ENCODE measurements at places on chromosomes 1 and 21.

- DNase-seq, result no peak
Measured at GRCh38 chr1:27869719-27870085, 2.6 kb upstream of the THEMIS2 start.

DNA sequence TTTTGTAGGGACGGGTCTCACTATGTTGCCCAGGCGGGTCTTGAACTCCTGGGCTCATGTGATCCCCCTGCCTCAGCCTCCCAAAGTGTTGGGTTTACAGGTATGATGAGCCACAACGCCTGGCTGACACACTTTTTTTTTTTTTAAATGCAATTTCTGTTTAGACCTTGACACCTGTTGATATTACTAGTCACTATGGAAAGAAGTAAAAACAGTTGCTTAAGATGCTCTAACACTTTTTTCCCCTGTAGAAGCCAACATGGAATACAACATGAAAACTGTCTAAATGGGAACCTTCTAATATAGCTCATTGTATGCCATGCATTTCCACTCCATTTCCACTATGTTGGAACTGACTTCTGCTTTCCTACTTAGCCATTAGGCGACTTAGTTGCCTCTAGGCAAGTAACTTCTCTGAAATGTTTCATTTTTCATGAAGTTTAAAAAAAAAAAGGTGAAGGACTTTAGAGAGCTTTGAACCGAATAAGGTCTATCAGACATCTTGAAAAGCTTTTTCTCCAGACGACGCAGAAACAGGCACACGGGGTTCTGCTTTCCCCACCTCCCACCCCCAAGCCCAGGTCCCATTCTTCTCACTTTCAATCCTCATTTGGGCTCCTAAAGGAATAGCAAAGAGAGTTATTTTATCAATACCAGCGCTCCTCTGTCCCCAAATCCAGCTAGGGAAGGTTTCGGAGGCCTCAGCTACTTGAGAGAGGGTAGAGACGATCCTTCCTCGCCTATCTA is 648 bp upstream of the DR1 start:
- DNase-seq, result no peak

- DNase-seq, result no peak
Measured at GRCh38 chr21:35113064-35113463, 64.0 kb upstream of the RUNX1 start.

DNA sequence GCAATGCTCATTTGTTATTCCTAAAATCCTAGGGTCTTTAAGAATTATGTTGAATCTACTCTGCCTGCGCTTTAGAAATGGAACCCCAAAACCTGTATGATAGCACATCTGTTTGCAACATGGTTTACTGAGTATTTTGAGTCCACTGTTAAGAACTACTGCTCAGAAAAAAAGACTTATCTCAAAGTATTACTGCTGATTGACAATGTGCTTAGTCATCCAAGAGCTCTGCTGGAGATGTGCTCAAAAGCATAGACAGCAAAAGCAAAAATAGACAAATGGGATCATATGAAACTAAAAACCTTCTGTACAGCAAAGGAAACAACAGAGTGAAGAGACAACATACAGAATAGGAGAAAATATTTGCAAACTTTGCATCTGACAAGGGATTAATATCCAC is 107.0 kb downstream of the CTH start:
- DNase-seq, result no peak

GRCh38 chr1:30872948-30873263 is 35.7 kb downstream of the SDC3 start:
- DNase-seq, result no peak

DNA sequence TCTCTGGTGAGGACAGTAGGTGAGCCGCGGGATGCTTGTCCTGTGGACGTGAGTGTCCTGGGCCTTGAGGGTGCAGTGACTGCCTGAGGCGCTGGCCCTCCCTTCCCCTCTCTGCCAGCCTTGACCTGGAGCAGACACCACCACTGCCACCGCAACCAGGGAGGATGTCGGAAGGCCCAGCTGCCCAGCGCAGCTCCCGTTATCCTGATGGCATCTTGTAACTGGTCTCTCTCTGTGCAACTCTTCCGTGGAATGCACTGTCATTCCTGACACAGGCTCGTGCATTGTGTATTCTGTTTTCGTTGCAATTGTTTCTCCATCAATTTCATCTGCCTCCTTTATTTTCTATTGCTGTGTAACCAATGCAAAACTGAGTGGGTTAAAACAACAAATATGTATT is 118.2 kb downstream of the PCBP3 start:
- DNase-seq, result no peak

DNA sequence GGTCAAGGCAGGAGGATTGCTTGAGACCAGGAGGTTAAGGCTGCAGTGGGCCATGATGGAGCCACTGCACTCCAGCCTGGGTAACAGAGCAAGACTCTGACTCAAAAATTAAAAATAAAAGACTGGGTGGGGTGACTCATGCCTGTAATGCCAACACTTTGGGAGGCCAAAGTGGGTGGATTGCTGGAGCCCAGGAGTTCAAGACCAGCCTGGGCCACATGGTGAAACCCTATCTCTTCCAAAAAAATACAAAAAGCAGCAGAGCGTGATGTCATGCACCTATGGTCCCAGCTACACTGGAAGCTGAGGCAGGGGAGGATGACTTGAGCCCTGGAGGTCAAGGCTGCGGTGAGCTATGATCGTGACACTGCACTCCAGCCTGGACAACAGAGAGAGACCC is 44.4 kb upstream of the COX20 start:
- no peak for DNase-seq

- DNase-seq, result no peak
Measured at GRCh38 chr1:186948535-186948934, 119.8 kb downstream of the PLA2G4A start.

DNA sequence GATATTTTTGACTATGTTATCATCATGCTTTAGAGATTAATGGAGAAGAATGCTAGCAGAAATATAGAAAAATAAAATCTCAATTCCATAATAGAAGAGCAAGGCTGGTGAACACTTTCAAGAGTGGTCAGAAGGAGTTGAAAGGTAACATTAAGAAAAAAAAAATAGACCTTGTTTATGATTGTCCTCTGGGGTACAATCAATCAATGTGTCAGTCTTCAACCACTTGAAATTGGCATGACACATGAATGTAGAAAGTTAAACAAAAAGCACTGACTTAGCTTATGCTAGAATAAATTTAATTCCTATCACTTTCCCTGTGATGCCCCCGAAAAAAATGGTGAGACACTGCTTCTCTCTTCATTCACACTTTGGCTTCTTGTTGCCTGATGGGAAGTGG is 750.3 kb upstream of the ADGRL2 start:
- no peak for DNase-seq

DNA sequence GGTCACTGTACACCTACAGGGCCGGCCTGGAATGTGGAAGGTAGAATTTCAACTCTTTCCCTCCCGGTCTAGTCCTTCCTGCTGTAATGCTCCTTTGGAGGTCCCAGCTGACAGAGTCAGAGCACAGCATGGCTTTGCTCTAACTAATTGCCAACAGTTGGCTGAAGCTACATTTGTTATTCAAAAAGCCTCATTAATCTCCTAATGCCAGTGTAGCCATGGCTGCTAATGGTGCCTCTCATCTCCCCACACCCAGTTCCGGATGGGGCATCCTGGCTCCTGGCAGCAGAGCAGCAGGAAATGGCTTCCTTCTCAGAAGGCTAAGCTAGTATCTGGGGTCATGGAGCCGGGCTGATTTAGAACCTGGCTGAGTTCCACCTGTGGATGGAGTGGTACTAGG is 18.7 kb upstream of the CAMK1G start:
- no peak for DNase-seq

DNA sequence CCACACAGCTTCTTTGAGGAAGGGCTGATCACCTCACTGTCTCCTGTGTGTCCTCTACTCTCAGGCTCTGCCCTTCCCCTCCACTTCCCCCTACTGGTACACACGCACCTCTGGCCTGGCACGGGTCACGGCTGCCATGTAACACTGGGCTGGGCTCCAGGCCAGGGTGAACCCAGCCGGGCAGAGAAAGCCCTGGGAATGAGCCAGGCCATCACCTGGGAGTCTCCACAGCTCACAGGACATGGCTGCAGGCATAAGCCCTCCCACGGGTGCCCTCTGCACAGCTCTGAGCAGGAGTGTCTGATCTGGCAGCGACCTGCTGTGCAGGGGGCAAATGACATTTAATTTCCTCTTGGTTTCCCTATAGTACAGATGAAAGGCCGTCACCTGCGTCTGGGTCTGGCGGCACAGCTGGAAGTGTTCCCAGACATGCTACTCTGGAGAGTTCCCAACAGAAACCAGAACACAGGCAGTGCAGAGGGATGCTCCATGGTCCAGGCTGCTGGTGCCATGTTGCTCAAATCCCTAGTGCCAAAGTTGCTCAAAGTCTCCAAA is 61.2 kb downstream of the ERI3 start:
- no peak for DNase-seq

GRCh38 chr1:245126530-245126929 is 28.3 kb upstream of the KIF26B start:
- no peak for DNase-seq

DNA sequence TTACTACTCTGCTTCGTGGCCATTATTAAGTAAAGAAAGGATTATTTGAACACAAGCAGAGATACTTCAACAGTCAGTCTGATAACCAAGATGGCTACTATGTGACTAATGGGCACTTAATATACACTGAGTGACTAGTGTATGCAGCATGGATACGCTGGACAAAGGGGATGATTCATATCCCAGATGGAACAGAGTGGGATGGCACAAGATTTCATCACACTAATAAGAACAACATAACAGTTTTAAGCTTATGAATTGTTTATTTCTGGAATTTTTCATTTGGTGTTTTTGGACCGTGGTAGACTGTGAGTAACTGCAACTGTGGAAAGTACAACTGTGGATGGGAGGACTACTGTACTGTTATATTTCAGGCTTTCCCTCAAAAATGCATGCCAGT is 9.4 kb downstream of the ZCCHC17 start:
- no peak for DNase-seq

DNA sequence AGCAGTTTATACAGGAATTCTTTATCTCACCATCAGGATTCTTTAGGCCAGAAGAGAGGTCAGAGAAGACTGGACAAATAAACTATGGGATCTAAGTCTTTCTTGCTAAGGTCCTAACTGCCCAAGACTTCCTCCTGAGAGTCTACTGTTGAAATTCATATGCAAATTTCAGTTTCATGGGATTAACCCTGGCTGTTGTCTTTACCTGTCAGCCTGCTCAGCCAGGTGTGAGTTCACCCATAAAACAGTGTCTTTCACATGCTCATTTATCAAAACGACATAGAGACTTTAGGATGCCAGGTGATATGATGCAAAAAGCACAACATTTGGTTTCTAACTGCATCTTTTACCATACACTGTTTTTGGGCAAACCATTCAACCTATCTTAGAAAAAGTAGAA is 211.0 kb downstream of the PDE4B start:
- no peak for DNase-seq

- no peak for DNase-seq
Measured at GRCh38 chr1:220791285-220791684, 4.6 kb downstream of the MTARC1 start.

DNA sequence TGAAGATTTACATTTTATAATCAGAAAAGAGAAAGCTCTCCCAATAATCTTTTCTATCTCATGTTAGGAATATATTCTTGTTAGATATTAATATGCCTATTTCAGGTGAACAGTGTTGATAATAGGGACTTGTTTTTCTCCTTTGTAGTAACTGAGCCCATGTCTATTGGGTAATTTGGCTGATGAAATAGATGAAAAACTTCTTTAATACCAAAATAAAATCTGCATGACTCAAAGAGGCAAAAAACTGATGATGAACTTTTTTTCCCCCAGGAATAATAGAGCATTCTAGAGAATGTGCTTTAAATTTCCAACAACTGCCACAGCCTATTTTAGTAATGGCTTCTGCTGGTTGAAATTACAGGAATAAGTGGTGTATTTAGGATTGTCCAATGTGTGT is 178.9 kb upstream of the GREM2 start:
- DNase-seq, result no peak

- no peak for DNase-seq
Measured at GRCh38 chr21:39153842-39154241, 29.4 kb downstream of the PSMG1 start.

GRCh38 chr1:236636017-236636416 is 31.7 kb upstream of the HEATR1 start:
- DNase-seq, result no peak

GRCh38 chr1:30008998-30009657 is 714.3 kb downstream of the MATN1 start:
- no peak for DNase-seq

DNA sequence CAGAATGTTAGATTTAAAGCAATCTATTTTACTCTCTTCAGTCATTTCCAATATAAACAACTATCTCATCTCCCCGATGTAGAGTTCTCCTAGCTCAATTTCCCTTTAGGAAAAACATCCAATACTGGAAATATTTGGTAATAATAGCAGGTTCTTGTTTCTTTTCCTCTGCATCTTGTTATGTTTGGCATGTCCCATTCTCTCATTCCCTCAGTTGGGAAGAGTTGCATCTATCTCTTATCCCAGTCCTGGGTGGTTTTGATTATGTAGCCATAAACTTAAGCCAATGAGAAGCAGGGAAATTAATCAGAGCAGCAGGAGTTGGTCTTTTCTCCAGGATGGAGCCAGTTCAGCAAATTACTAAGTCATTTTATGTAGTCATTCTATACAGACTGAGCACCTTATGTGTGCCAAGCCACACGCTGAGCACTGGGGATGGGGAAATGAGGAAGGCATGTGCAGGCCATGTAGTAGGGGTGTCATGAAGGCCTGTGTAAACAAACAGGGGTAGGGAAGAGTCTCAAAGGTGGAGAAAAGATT is 418.2 kb upstream of the NFIA start:
- no peak for DNase-seq

DNA sequence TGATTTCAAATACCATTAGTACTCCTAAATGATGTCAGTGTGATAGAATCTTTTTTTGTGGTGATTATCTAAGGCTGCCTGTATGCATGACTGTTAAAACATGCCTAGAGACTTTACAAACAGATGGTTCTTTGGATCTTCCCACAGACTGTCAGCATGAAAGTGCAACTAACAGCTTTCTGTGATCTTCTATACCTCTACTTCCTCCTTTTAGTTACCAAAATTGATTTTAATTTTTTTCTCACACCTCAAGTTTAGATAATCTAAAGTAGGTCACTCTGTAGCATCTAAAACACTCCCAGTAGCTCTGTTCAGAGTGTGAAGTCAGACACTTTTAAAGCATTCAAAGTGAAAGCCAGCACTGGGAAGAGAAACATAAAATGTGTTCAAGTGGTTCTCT is 534.5 kb downstream of the PTPRC start:
- DNase-seq, result no peak

- DNase-seq, result no peak
Measured at GRCh38 chr1:50531601-50532000, 108.4 kb upstream of the DMRTA2 start.
